Hepatocyte (in vitro differentiated cells): ENCODE measurements at places on chromosomes 5 and 9. TPM values are rescaled to one million over a fixed set of nuclear protein-coding genes. Genes with fewer than 3 reads are reported as not detected.

Gene LHX6
- 0.39 TPM in 1 of 2 replicates, not detected in the other for polyA plus RNA-seq

Gene UBE2QL1
- polyA plus RNA-seq = 0.33 TPM in 1 of 2 replicates, not detected in the other

Gene THG1L
- 7.5 and 8.8 TPM in 2 replicates for polyA plus RNA-seq

GRCh38 chr5:162324328-162324727 is 256.8 kb downstream of the GABRG2 start:
- DNase-seq = no peak

DNA sequence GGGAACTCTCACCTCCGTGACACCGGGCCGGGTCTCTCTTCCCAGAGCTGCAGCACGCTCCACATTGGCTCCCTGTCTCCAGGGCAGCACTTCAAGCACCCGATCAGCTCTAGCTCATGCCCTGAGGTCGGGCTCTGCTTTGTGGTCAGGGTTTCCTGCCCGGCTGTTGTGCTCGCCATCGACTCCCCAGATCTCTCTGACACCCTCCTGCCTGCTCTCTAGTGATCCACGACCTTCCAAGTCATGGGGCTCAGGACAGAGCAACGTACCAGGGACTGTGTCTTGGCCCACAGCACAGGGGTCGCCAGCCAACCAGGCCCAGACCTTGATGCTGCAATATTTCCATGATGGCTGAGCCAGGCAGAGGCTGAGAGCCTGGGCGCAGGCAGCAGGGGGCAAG is 45.1 kb downstream of the PRRT1B start:
- no peak for DNase-seq

DNA sequence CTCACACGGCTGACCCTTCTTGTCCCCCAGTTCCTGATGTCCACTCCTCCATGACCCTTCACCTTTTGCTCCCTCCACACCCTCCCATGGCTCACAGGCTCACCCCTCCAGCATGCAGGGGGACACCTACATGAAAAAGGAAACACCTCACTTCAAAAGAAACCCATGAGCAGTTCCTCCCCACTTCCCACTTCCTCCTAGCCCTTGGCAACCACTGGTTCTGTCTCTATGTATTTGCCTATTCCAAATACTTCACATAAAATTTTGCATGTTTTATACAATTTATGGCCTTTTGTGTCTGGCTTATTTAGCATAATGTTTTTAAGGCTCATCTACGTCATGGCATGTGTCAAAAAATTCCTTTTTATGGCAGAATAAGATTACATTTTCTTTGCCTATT is 100.2 kb upstream of the S1PR3 start:
- DNase-seq = no peak
